Right hindlimb (tissue), 1 donor: ENCODE measurements at places on chromosomes 5 and 9.

DNA sequence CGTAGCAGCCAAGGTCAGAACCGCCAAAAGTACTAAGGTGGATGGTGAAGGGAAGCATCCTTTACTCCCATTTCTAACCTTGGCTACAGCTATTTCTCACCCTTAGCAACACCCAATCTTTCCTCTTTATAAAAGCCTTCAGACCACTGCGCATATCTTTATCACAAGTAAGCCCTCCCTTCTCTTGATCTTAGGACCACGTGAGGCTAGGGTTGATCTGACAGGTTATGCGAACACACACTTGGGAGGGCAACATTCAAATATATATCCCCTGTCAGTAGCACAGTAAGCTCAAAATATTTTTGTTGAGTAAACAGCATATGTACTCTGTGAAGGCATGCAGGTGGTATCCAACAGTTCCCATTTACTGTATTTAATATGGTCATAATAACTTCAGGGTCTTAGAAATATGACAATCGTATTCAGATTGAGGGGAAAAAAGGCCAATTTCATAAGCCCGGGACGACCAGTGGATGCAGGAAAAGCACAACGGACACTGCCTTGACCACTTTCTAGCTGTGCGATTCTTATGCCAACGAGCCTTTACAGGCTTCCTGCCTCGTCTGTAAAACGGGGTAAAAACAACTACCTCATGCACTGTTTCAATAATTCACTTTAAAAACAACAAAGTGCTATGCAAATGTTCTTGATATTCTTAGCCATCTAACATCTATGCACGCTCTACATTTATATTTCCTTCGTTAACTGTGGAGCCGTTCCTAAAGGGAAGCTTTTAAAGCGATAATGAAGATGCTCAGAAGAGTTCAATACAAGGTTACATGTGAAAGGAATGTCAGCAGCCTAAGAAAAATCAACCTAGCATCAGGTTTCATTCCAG lies 1.3 kb downstream of the ARSB start:
- no peak for DNase-seq

GRCh38 chr5:145752534-145752933 lies 82.6 kb downstream of the PRELID2 start:
- DNase-seq = no peak

DNA sequence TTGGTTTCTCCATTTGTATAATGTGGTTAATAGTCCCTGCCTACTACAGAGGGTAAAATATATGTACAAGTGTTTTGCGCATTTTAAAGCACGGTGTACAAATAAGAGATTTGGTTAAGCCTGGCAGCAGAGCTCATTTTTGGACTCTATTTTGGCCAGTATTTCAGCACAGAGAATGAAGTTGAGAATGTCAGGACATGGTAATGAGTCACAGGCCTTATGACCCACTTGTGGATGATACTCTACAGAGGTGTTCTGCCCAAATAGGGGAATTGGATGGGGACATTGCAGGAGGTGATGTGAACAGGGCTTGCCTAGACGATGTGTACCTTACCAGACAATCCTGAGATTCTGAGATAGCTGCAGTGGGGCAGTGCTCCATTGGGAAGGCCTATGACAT lies 50.6 kb downstream of the MELK start:
- no peak for DNase-seq

GRCh38 chr5:126354012-126354857 lies 69.0 kb upstream of the GRAMD2B start:
- no peak for DNase-seq

DNA sequence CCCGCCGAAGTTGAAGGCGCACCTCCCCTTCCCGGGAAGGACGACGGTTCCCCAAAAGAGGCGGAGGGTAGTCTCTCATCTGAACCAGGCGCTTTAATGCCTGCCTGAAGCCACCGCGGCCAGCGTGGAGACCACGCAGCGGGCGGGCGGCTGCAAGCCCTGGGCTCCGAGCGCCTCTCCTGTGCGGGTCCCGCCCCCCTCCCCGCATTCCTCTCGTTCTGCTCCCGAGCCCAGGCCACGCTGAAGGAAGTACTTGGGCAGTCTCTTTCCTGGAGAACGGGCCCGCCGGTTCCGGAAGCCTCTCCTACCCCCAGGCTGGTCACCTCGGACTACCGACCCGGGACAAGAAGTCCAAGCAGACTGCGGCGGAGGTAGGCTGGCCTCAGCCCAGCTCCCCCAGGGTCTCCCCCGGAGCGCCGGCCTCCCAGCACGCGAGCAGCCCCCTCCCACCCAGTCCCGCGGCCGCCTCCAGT lies 571 bp downstream of the PPIC start:
- peak; percentile 67 for DNase-seq

GRCh38 chr5:9438596-9439354 lies 107.1 kb downstream of the SEMA5A start:
- peak; percentile 52 for DNase-seq

GRCh38 chr9:93061260-93061751 lies 2.8 kb downstream of the SUSD3 start:
- DNase-seq = no peak

DNA sequence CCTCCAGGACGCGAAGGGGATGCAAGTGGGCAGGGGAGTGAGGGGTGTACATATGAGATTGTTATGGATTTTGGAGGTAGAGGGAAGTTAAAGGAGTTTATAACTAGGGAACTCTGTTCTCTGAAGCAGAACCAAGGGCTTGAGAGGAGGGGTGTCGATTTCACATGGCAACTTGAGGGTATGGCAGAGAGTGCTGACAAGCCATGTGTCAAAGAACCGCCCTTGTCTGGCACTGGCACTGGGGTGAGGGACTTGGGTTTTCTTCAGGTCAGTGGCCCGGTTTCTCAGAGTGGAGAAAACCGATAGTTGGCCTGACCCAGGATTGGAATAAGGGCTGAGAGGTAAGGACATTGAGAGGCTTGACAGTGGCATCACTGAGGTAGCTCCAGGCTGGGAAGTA lies 47.7 kb upstream of the TESK1 start:
- no peak for DNase-seq

DNA sequence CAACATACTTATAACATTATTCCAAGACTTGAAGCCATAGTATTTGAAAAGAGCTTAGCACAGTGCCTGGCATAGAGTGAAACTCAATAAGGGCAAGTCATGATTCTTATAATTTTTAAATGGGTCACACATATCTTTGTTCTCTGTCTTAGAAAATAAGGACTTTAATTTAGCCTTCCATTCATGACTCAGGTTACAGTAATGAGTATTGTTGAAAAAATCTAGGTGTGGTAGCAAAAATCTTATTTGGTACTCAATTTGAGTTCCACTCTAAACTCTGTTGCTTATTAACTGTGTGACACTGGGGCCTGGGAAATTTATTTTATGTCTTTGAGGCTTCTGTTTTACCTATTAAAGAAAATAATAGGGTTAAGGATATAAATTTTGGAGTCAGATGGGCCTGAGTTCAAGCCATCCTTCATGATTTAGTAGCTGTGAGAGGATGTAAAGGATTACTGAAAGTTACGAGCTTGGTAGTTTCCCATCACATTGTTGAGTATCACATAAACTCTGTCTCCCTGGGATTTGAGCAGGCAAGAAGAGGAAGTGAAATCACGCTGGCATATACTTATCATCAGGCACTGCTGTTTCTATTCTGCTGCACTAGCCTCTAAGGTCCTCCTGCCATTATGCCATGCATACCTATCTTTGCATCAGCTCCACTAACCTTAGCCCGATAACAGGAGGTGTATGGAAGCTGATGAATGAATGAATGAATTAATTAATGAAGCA lies 1.5 kb downstream of the SPINK9 start:
- DNase-seq = no peak

DNA sequence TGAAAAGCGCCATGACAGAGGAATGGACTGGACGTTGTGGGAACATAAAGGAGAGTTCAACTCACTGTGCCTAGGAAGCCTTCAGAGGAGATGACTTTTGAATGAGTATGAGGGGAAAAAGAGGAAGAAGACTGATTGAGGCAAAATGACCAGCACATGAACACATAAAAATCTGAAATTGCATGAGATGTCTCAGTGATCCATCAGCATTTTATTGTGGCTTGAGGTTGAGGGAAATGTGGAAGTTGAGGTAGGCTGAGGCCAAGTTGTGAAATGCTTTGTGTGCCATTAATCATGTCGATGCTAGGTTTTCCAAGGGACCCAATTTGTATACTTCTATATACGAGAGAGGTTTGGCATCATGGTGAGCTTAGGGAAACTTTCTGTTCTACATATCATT lies 140.9 kb upstream of the TLX3 start:
- DNase-seq = no peak
